Kidney (tissue), 22 donors: ENCODE measurements at places on chromosomes 12 and 14. TPM values are rescaled to one million over a fixed set of nuclear protein-coding genes. Genes with fewer than 3 reads are reported as not detected.

The CLEC4A gene
- 3.7 TPM for total RNA-seq

DNA sequence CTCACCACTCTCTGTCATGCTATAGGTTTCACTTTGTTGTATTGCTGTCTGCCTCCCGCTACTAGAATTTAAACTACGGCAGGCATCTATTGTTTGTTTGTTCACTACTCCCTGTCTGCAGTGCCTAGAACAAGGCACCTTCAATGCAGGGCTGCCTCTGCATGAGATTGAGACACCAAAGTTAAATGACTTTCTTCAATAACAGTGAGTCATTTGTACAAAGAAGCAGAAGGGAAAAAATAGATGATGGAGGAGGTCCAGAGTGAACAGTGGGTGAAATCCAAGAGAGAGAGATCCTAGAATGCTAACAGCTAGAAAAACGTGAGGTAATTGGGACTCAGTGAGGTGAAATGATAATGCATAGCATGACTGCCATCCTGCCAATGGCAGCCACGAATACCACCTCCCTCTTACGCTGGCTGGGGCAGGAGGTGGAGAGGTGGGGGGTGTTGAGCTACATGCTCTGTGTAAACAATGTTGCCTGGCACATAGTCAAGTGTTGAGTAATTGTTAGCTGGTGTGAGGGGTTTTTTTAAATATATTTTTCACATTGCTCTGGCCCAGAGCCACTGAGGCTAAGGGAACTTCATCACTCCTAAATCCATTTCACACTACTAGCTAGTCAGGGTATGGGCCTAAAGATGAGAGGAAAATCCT, 367.6 kb downstream of the RPS29 start:
- H3K27me3 ChIP-seq, result no peaks in the 10 kb centered on the region
- no peak overlapping the region for H3K4me3 ChIP-seq
- no peak overlapping the region for H3K27ac ChIP-seq
- H3K4me1 ChIP-seq, result no peaks in the 10 kb centered on the region

The FAM181A gene
- not detected for total RNA-seq

The IL26 gene
- not detected for total RNA-seq

The TAS2R50 gene
- total RNA-seq, result 2.0 TPM
